ENCODE measurements at places on chromosomes 3 and 15.

GRCh38 chr3:129197321-129197720 is 13.6 kb upstream of the CNBP start:
- DNase-seq: no peak

GRCh38 chr3:52890735-52891134 is 6.6 kb downstream of the STIMATE start:
- DNase-seq: peak; percentile 10

GRCh38 chr3:97291901-97292300 is 472.7 kb upstream of the ARL6 start:
- no peak for DNase-seq

GRCh38 chr3:131386429-131387165 is 5.0 kb downstream of the NUDT16 start:
- no peak for DNase-seq

GRCh38 chr3:77014226-77014625 is 25.7 kb upstream of the ROBO2 start:
- no peak for DNase-seq

- no peak for DNase-seq
Measured at GRCh38 chr15:33149919-33150318, 44.6 kb downstream of the FMN1 start.

GRCh38 chr3:121821421-121822199 is 13.2 kb downstream of the IQCB1 start:
- DNase-seq: no peak

DNA sequence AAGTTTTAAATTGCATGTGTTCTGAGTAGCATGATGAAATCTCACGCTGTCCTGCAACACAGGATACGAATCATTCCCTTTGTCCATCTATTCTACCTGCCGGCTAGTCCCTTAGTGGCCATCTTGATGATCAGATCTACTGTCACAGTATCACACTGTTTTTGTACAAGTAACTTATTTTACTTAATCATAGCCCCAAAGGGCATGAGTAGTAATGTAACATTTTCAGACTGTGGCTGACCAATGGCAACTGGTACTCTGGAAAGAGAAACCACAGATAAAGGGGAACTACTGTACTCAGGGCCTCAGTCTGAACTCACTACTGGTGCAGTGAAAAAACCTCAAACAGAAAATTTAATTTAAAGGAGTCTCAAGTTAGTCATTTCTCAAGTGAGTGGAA is 127.3 kb upstream of the MRPL3 start:
- no peak for DNase-seq

GRCh38 chr3:184590795-184591194 is 29.2 kb downstream of the EPHB3 start:
- DNase-seq: no peak

- no peak for DNase-seq
Measured at GRCh38 chr3:12194669-12195161, 36.0 kb upstream of the TIMP4 start.

GRCh38 chr3:77053795-77054194 is 13.9 kb downstream of the ROBO2 start:
- DNase-seq: no peak

DNA sequence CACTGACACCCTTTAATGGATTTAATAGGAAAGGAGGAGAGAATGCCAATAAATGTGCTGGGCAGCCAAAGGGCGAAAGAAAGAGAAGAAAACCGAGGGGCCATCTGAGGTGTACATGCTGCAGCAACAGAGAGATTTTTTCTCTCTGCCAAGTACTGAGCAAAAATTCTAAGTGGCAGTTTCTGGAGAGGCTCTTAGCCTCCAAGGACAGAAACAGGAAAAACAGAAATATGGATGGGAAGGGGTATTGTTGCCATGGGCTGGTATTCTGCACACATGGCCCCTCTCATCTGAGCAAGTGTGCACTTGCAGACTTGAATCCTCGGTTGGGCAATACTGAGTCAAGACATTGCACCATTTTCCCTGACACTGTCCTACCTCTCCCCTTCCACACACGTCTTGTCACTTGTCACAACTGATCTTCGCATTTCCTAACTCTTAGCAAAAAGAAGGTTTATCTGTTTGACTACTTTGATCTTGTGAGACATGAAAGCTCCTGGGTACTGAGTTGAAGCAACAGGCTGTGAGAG is 73.9 kb downstream of the PRICKLE2 start:
- DNase-seq: no peak

DNA sequence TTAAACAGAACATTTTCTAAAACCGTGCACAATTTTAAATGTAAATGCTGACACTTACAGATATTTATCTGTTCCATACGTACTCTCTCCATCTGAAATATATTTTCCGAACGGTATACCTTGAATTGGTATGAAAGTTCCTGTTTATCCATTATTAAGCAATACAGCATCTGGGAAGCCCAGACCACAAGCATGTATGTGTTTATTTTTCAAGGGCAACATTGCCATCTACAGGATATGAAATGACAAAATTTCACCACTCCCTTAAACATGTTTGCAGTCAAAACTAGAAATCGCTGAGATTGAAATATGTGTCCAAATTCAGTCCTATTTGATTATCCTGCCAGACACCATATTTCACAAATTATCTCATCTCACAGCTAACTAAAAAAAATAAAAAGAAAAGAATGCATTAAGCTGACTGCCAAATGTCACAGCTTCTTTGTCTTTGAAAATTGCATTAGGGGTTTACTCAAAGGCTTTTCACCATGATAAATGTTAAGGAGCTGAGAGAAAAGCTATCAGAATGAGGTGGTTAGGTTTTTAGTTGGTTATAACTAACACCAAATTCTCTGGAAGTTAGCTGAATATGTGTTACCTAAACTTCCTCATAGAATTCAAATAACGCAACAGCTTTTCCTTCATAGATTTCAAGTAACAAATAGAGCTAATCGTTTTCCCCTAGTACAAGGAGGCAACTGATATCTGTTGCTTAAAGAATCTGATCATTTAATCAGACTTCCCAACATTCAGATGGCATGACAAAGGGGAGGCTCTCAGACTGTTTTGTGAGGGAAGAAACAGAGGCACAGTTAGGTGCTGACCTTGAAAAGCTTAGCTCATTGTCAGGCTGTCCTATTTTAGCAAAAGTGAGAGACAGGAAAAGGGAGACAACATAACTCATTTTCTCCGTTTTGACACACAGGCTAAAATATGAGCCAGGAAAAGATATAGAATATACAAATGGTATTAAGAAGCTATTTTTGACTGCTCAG is 533.1 kb downstream of the TBL1XR1 start:
- DNase-seq: no peak

- peak; percentile 24 for DNase-seq
Measured at GRCh38 chr15:90818251-90819210, 49.9 kb upstream of the FURIN start.

GRCh38 chr3:184470551-184470950 is 90.7 kb downstream of the CHRD start:
- DNase-seq: no peak

- DNase-seq: no peak
Measured at GRCh38 chr3:142495103-142495502, 47.3 kb upstream of the XRN1 start.

GRCh38 chr3:163786416-163786815 is 1291.9 kb downstream of the SI start:
- no peak for DNase-seq

DNA sequence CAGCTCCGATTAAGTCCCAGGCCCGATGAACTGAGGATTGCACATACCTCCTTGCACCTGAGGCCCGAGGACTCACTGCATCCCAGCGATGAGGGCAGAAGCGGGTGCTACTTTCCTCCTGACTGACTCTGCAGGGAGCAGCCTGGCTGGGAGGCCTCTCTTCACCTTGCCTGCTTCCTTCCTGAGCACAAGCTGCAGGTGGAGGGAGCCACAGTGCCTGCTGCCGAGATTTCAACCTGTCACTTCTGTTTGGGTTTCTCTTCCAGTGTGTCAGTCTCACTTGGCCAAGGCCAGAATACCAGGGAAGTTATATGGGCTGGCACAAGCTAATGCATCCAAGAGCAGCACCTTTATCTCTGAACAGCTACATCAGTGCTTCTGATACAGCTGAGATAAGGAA is 185.4 kb downstream of the NTRK3 start:
- no peak for DNase-seq

- DNase-seq: no peak
Measured at GRCh38 chr3:171833789-171834460, 9.2 kb upstream of the TMEM212 start.

DNA sequence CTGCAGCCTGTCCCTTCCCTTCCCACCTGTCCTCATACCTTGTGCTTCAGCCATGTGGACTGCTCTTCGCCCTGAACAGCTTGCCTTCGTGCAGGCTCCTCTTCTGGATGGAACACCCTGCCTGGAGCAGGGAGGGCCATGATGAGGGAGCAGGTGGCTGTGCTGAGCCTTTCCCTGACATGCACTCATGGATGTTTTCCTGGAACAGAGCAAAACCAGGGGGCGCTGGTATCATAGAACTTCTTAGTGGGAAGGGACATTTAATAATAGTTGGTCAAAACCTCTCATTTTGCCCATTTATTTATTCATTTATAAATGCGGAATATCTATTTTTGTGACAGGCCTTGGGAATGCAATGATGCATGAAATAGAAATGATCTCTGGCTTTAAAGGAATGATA is 149.3 kb downstream of the CACNA1D start:
- no peak for DNase-seq

DNA sequence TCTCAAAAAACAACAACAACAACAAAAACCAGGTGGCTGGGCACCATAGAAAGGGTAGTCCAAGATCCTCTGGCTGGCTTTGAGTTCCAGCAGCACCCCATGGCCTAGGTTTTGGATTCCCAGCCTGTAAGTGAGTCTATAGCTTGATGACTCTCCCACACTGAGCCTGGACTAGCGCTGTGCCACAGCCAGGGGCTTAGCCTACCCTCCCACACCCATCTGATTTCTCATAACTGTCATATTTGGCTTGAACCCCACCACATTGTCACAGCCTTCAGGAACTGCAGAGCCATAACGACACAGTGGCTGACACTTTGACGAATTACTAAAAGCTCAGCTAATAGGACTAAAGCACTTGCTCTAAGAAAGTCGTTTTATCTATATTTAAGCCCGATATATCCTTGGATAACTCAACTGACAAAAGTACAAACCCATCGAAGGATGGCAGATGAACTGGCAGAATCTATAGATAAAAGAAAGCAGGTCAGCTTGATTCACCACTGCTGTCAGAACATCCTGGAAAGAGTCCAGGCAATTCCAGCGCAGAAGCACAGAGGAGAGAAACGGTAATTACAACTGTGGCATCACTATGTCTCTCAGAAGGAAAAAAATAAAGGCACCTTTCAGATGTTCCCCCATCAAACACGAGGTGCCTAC is 62.1 kb downstream of the HOMER2 start:
- no peak for DNase-seq

DNA sequence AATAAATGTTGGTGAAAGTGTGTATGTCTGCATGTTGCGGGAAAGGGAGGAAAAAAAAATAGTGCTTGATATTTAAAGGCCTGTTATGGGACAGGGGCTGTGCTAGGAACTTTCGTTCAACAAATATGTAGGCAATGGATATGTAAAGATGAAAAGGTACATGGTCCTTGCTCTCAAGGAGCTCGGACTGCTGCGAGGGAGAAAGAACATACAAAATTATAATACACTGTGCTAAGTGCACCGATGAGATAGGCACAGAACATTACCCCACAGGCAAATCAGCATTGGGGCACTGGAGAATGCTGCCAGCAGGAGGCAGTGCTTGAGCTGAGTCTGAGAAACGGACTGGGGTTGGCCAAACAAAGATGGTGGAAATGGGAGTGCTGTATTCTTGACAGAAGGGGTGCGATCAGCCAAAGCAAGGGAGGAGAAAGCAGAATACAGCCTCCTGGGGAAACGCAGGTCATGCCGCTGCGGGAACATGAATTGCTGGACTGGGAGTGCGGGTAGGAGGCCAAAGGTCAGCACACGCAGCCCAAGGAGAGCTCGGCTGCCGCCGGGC is 649 bp downstream of the C15orf40 start:
- DNase-seq: peak; percentile 48

- no peak for DNase-seq
Measured at GRCh38 chr3:31953091-31953490, 28.0 kb downstream of the OSBPL10 start.
